IMR-90 (cell line): ENCODE measurements at places on chromosomes 2 and 18.

DNA sequence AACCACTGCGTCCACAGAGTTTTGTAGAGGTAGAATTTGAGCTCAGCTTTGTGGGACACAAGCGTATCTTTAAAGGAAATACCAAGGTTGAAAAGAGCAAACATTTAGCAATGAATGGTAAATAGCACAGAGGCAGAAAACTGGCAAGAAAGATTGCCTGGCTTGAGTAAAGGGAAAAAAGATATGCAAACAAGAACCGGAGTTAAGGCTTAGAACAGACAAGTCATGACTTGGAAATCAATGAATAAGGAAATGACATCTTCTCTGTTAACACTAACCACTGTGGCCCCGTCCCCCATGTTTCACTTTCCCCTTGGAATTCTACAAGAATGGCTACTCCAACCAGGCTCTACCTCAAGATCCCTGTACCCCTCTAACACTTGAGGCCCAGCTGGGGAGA, 3.8 kb downstream of the STAM2 start:
- no peak for DNase-seq

- DNase-seq: peak; percentile 67
These were observed 183.4 kb upstream of the FN1 start for GRCh38 chr2:215619022-215619958.

- peak; percentile 55 for DNase-seq
These were observed 3.7 kb upstream of the SPEG start for GRCh38 chr2:219430633-219431615.

- no peak for DNase-seq
These were observed 79.6 kb downstream of the MBP start for GRCh38 chr18:77052983-77053309.

- DNase-seq: no peak
These were observed 42.1 kb downstream of the GPR155 start for GRCh38 chr2:174444761-174445160.
